Activated naive CD4-positive, alpha-beta T cell treated with anti-CD3 and anti-CD28 coated beads, Interleukin-2, amount 50 U/mL, for 16 hours (primary cell): ENCODE measurements at places on chromosomes 16 and 17.

DNA sequence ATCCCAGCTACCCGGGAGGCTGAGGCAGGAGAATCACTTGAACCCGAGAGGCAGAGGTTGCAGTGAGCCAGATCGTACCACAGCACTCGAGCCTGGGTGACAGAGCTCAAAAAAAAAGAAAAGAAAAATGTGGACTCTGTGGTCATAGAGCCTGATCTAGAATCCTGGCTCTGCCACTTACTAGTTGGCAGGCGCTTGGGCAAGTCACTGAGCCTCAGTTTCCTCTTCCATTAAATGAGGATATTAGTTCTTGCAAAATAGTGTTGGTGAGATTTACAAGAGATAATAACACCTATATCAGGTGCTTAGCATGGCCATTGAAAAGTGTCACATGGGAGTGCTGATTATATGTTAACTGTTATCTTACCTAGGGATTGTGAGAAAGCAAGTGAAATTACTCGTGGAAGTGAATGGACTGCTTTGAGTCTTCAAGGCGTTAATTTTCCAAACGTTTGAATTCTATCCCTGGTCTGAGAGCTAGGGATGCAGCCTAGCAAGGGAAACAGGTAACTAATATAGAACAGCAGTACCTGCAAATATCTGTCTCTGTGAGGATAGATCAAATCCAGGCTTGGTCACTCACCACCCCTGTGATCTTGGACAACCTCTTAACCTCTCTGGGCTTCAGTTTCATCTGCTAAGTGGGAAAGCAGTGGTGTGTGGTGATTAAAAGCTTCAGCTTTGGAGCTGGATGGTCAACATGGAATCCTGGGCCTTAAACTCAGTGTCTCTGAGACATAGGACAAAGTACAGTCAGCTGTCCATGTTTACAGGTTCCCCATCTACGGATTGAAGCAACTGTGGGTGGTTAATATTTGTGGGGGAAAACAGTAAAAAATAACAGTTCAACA, 953 bp upstream of the NSMCE1 start:
- no peak for DNase-seq

GRCh38 chr17:33519692-33520091, 226.6 kb upstream of the ASIC2 start:
- no peak for DNase-seq

- DNase-seq = no peak
These were observed 8.0 kb downstream of the DLG4 start for GRCh38 chr17:7211491-7212273.

GRCh38 chr17:34637041-34637547, 57.7 kb downstream of the TMEM132E start:
- no peak for DNase-seq
